HT1080 (cell line): ENCODE measurements at places on chromosomes 2 and 18.

- peak; percentile 91 for DNase-seq
Measured at GRCh38 chr2:172282944-172283343, 144.4 kb upstream of the ITGA6 start.

DNA sequence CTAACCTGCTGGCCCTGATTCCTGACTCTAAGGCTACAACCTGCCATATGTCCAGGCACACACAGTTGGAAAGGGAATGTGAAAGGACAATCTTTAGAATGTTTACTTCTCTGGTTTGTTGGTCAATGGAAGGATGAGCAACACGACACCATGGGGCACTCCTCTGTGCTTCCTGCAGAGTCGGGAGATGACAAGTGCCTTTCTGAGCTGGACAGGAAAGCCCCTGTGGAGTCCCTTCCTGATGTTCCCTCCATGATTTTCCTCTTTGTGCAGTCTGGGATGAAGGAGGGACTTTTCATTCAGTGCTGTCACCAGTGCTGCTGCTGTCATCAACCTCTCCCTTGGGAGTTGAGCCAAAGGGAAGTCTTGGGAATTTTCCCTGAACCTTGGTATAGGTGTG, 22.6 kb upstream of the SERPINB7 start:
- peak; percentile 22 for DNase-seq

- no peak for DNase-seq
Measured at GRCh38 chr2:95390881-95391321, 11.6 kb upstream of the FAHD2A start.

- DNase-seq: no peak
Measured at GRCh38 chr2:102512161-102512560, 39.1 kb downstream of the SLC9A4 start.

- DNase-seq: peak; percentile 28
Measured at GRCh38 chr2:2014251-2014771, 270.0 kb upstream of the PXDN start.

DNA sequence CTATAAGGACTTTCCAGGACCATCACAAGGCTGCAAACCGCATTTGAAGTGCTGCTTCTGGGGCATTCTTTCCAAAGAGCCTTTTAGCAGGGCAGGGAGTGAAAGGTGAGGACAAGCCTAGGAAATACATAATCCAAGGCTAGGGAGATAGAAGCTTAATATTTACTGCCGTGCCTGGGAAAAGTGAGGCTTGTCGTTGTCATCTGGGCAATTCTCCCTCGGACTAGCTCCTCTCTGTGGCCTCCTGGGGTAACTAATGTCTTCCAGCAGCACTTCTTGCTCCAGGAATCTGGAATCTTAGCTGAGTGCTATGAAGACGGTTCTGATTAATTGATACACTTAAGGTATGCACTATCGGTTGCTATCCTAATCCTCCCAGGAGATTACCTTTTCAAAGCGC, 69.3 kb upstream of the ATL2 start:
- DNase-seq: no peak

GRCh38 chr18:12867441-12868123, 16.5 kb downstream of the PTPN2 start:
- DNase-seq: no peak

DNA sequence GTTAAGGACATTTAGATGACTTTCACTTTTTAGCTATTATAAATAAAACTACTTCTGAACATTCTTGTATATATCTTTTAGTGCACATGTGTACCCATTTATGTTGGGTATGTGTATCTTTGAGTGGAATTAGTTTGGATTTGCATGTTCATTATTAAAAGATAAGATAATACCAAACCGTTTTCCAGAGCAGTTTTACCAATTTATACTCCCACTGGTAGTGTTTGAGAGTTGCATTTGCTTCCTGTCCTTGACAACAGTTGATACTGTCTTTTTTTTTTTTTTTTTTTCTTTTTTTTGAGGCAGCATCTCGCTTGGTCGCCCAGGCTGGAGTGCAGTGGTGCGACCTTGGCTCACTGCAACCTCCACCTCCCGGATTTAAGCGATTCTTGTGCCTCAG, 23.3 kb downstream of the SLC30A6 start:
- no peak for DNase-seq
